CD4-positive, alpha-beta T cell treated with Interleukin-15 for 4 hours (primary cell): ENCODE measurements at places on chromosomes 6 and 20.

GRCh38 chr20:34720266-34720665, 16.1 kb downstream of the TP53INP2 start:
- DNase-seq, result no peak

DNA sequence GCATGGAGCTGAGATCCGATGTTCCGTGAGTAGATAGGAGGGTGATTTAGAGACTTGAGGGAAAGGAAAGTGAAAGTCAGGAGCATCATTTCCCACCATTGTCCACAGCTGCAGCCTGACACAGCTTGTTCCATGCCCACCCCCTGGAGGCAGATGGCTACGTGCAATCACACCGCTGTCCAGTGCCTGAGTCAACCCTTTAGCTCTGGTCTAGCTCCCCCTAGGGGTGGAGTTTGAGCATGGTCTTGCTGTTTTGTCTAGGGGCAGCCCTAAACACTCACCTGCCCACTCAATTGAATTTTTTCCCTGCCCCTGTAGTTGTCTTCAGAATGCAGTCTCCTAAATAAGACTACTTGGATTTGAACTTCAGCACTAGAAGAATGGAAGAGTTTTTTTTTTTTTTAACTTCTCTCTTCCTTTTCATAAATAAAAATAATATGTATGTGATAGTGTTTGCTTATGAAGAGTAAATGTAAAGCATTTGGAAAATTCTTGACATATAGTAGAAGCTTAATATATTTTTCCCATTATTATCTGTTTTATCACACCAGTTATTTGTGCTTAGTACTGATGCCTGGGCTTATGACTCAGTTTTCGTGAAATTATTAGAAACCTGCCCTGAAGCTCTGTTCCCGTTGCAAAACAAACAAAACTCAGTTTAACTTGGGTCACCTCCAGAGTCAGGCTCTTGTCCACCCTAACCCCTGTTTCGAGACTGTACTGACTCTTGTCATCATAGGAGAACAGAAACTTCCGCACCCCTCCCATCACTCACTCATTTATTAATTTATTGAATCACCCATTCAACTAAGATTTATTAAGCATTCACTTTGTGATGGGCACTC, 814.8 kb downstream of the MAFB start:
- DNase-seq, result no peak

GRCh38 chr6:4346659-4347333, 211.4 kb upstream of the ECI2 start:
- no peak for DNase-seq

GRCh38 chr6:72702421-72702820, 80.6 kb downstream of the KCNQ5 start:
- DNase-seq, result no peak

DNA sequence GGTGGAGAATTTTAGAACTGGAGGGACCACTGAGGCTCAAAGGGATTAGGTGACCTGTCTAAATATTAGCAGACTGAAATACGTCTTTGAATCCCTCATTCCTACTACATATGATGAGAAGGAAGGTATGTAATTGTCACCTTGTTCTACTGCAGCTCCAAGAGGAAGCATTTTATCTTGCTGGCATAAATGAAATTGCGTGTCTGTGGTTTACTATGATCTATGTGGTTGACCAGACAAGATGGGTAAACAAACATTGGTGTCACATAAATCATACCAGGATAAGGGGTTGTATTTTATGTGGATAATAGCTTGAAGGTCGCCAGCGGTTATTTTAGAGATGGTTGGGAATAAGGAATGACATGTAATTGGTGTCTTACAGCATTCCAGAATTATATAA, 78.2 kb downstream of the LAMA4 start:
- no peak for DNase-seq

DNA sequence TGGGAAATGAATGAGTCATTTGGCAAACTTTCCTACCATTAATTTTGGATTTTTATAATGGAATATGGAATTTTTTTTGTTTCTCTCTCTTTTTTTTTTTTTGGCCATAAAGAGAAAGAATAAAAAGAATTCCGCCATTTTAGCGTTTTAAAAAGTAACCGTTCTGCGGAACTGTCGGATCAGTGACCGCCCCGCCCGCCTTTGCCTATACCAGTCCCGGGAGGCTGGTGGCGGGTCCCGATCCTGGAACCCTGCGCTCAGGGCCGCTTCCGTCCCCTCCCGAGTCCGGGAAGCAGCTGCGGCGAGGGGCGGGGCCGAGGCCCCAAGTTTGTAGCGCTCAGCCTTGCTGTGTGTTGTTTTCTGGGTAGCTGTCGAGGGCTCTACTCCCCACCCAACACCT, 609 bp downstream of the L3MBTL1 start:
- no peak for DNase-seq

DNA sequence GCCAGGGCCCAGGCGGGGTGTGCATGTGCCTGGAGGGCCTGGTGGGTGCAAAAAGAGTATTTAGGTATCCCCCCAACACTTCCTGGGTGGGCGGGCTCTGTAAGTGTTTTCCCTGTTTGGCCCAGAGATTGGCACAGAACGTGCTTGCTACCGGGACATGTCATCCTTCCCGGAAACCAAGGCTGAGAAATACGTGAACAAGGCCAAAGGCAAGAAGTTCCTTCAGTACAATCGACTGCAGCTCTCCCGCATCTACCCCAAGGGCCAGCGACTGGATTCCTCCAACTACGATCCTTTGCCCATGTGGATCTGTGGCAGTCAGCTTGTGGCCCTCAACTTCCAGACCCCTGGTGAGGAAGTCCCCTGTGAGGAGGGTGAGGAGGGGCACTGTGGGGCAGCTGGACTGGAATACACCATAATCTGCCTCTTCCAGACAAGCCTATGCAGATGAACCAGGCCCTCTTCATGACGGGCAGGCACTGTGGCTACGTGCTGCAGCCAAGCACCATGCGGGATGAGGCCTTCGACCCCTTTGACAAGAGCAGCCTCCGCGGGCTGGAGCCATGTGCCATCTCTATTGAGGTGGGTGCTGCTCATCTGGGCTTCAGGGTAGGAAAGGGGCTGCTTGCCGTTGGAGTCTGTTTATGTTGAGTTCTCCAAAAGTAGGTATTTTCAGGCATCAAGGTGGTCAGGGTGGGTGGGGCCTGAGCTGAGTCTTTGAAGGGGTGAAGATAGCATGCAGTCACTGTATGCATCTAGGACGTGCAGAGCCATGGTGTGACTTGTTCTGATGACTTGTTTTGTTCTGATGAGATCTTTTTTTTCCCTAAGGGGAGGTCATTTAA, 35.2 kb downstream of the PLCG1 start:
- DNase-seq, result no peak

- DNase-seq, result no peak
Observed at GRCh38 chr6:21348504-21349195, 244.9 kb upstream of the SOX4 start.

DNA sequence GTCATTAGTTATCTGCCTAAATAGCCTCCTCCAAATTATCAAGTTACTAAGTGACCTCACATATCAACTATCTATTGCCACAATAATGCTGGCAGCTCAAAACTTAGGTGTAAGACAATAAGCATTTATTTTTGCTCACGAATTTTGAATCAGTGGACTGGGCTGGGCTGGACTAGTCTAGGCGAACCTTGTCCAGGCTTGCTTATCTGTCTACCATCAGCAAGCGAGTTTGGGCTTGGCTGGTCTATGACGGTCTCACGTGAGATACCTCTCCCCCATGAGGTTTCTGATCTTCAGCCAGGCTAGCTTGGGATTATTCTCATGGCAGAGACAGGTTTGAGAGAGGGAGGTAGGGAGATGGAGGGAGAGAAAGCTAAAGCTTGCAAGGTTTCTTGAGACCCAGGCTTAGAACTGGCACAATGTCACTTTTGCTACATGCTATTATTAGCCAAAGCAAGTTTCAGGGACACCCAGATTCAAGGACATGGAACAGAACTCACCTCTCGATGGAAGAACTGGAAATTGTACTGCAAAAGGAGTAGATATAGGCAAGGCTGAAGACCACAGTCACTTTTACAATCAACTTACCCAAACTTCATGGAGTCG, 80.9 kb downstream of the WASF1 start:
- DNase-seq, result no peak

DNA sequence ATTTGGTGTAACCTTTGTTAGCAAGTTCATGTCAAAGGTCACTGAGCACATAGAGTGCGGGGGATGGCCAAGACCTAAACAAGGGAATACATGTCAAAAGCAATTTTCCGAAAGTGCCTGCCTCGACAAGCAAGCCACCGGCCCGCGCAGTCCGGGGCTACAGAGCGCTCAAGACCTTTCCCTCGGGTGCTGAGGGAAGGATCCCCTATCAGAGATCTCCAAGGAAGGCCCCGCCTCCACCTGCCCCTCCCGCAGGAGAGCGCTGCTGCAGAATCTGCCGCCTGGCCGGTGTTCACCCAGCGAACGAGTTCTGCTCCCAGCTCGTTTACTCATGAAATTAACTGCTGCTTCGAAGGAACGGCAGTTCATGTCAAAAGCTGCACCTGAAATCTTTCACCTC, 252.7 kb downstream of the BMP7 start:
- no peak for DNase-seq

GRCh38 chr6:5563086-5563485, 301.8 kb downstream of the FARS2 start:
- no peak for DNase-seq

GRCh38 chr20:8005575-8006366, 13.8 kb downstream of the TMX4 start:
- DNase-seq, result no peak

DNA sequence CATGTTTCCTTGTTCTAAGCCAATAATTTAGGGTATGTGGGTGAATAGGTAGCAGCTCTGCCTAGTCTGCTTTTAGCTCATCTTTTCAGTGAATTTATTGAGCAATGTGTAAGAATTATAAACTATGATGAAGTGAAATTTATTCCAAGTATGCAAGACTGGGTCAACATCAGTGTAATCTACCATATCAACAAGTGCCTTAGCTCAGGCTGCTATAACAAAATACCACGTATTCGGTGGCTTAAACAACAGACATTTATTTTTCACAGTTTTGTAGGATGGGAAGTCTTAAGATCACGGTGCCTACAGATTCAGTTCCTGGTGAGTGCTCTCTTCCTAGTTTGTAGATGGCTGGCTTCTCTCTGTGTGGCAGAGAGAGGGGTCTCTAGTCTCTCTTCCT, 54.0 kb downstream of the LYRM2 start:
- no peak for DNase-seq

DNA sequence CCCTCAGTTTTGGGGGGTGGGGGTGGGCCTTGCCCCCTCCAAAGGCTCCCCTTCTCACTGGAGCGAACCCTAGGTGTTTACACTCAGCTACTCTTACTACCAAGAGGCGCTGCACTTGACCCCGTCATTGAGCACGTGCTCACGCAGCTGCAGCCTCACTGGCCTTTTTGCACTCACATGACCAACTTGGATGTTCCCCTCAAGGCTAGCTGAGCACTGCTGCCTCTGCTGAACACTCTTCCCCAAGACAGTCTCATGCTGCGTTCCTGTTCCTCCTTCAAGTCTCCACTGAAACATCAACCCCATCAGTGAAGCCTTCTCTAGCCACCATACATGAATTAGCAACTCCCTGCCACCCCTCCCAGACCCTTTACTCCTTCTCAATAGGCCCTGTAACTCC, 4.0 kb downstream of the SOD2 start:
- no peak for DNase-seq

DNA sequence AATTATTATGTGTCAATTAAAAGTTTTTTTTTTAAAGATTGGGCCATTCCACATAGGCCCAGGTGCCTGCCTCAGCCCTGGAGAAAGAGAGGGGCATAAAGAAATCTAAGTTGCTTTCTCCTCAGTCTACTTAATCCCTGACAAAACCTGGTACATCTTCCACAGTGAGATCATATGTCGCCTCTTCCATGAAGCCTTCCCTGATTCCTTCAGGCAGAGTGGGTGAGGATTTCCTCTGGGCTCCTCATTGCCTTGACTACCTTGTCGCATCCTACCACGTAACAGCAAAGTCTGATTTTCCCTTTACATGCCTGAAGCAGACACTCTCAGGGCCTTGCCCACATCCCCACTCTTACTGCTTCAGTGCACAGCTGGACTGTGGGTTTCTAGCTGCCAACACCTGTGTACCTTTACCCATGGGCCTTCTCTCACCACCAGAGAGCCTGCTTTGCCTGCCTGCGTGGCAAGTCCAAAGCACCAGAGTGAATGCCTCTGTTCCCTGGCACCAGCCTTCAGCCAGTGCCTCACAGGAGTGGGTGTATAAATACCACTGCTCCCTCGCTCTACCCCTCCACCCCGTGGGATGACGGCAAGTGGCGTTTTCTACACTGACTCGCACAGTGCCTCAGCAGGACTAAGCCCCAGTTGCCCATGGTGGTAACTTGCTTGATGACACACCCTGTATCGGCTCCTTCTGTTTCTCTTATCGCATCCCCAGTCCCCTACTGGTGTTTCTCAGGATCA, 68.0 kb downstream of the EYA2 start:
- DNase-seq, result no peak

DNA sequence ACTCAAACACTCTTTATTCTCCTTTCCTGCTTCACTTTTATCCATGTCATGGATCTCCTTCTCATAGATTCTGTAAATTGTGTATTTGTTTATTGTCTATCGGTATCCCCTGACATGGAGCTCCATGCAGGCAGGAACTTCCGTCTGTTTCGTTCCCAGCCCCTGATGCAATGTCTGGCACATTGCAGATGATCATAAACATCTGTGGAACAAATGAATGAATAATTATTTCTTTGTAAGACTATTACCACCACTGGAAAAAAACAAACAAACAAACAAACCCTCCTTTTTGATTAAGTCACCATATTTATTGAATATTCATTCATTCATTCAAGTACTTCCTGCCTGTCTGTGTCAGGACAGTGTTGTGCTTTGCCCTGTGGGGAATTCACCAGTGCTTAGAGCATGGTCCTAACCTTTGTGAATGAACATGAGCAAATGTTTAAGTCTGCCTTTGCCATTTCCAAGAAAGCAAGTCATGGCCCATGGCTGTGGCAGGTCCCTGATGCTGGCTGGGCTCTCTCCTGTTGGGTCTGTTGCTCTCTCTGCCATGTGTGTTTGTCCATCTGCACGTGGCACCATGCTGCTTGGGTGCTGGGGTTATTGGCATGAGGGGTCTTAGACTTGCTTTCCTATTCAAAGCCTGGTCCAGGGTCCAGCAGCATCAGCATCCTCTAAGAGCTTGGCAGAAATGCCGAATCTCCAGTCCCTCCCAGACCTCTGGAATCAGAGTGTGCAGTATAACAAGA, 47.5 kb upstream of the NAA20 start:
- no peak for DNase-seq

DNA sequence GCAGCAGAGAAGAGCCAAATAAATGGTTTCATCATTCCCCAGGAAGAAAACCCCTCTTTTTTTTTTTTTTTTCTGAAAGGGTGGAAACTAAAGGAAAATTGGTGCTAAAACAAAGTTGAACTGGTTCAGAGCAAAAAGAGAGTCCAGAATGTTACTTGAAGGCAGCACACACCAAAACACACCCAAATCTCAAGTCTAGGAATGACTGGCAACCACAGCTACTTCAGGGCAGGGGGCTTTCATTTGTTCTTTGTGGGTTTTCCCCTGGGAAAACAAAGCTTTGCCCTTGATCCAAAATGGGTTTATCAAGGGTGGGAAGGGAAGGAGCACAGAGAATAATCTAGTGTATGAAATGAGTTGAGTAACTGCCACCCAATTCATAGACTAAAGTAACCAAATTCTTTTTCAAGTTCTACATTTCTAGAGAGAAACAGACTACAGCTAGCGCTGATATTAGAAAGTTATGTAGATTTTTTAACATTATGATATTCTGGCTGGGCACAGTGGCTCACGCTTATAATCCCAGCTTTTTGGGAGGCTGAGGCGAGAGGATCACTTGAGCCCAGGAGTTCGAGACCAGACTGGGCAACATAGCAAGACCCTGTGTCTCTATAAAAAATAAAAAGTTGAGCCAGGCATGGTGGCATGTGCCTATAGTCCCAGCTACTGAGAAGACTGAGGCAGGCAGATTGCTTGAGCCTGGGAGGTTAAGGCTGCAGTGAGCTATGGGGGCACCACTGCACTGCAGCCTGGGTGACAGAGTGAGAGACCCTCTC, 119.8 kb downstream of the NFATC2 start:
- no peak for DNase-seq
